Activated CD4-positive, alpha-beta memory T cell treated with anti-CD3 and anti-CD28 coated beads, Interleukin-2, amount 10 ng/mL, durations not matched to agents 7 days and 5 days (primary cell): ENCODE measurements at places on chromosomes 11 and 22.

- no peak for DNase-seq
Observed at GRCh38 chr11:91305402-91305801, 919.2 kb upstream of the FAT3 start.

DNA sequence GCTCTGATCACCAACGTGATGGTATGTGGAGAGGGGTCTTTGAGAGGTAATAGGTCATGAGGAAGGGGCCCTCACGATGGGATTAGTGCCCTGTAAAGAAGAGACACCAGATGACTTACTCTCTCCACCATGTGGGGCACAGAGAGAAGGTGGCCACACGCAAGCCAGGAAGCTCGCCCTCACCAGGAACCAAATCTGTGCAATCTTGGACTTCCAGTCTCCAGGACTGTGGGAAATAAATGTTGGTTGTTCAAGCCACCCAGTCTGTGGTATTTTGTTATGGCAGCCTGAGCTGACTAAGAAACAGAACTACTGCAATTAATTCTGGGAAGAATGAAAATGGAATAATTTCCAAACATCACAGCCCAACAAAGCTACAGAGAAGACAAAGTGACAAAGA is 117.5 kb downstream of the SNX19 start:
- DNase-seq = no peak

GRCh38 chr11:119989159-119989821 is 148.6 kb downstream of the TRIM29 start:
- DNase-seq = no peak

GRCh38 chr11:69431893-69432738 is 49.3 kb upstream of the LINC01488 start:
- no peak for DNase-seq

DNA sequence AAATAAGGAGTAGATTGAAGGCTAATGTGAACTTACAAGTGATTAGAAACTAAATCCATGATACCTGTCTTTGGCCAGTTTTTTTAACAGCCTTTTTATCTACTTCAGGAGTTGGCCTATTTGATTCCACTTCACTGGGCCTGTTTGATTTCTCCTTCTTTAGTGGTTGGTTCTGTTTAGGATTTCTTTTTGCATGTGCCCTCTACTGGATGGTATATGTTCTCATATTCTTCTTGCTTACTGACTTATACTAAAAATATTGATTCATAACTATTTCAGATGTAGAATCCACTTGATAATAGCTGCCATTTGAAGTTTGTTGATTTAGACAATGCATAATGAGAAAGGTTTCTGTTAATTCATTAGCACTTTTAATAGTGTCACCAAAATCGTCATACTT is 53.9 kb downstream of the USP47 start:
- DNase-seq = no peak

GRCh38 chr11:46736615-46737014 is 17.6 kb downstream of the F2 start:
- no peak for DNase-seq

DNA sequence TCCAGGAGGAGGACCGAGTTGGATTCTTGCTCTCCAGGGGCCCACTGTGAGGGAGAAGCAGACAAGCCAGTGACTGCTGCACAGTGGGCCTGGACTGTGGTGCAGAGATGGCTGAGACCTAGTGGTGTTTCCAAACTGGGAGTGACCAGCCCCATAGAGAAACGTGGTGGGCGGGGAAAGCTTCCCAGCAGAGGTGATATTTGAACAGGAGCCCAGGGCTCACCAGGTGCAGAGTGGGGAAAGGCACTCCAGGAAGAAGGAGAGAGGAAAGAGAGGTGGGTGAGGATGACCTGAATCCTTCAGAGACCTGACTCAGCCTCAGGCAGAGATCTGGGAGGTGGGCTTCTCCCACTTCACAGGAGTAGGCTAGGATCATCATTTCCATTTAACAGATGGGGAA is 52.1 kb upstream of the RASD2 start:
- no peak for DNase-seq

DNA sequence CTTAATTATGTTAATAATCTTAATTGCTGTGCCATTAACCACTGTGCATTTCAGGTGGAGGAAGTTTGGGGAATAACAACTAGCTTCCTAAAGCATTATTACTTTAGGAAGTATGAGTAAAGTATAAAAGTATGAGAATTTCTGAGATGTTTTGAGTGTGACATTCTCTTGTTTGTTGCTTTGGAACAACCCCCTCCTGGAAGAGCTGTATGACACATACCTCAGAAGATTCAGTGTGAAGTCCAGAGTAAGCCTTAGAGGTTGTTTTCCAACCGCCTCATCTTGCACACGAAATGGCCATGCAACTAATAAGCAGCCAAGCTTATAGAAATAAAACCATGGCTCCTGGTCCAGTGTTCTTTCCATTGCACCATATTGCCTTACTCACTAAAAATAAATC is 21.7 kb downstream of the CCDC81 start:
- DNase-seq = no peak

GRCh38 chr11:29389793-29390192 is 627.0 kb downstream of the KCNA4 start:
- DNase-seq = no peak

- DNase-seq = no peak
Observed at GRCh38 chr11:3134218-3134621, 30.9 kb downstream of the OSBPL5 start.

DNA sequence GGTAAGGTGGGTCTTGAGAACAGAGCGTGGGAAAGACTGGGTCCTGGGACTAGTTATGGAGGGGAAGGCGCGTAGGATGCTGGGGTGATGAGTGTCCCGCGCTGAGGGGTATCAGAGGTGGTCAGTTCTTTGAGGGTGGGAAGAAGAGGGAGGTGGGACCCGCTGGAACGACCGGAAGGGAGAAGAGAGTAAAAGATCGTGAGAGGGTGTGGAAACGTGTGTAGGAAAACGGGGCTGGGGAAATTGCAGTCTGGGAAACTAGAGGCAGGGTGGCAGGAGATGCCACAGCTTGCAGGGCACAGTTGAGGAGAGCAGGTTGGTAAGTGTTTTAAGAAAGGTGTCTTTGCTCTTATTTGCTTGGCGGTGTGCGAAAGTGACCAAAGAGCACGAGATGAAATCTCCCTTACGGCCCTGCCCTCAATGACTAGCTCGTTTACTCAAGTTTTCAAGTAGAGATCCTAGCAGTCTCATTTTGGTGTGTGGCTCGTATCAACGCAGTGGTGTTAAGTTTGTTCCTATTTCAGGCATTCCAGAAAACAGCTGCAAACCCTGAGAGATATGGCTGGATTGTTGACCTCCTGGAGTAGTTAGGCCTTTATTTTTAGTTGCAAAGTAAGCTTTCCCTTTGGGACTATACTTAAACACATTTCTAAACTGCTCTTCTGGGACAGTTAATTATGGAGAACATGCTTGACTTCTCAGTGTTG is 615 bp downstream of the STT3A start:
- DNase-seq = no peak

GRCh38 chr11:92907671-92908070 is 61.8 kb upstream of the MTNR1B start:
- no peak for DNase-seq

DNA sequence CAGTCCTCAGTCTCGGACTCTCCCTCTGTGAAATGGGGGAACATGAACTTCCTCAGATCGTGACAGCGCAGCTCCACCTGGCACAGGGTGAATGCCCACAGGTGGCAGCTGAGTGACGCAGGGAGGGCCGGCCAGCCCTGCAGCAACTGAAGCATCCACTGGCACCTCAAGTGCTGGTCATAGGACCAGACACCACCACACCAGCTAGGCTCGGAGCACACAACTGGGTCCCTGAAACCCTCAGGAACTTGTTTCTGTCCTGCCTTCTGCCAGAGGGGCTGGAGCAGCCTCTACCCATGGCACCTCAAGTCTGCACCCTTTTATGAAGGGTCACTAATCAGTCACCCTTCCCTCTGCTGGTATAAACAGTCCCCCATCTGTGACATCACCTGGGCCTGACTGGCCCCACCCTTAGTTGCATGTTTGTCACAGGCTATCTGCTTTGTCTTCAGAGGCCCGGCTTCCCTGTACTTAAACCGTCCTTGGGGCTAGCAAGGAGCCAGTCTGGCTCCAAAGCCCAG is 7.4 kb upstream of the CDC42BPG start:
- no peak for DNase-seq

- no peak for DNase-seq
Observed at GRCh38 chr11:126335463-126335760, 20.1 kb upstream of the ST3GAL4 start.

DNA sequence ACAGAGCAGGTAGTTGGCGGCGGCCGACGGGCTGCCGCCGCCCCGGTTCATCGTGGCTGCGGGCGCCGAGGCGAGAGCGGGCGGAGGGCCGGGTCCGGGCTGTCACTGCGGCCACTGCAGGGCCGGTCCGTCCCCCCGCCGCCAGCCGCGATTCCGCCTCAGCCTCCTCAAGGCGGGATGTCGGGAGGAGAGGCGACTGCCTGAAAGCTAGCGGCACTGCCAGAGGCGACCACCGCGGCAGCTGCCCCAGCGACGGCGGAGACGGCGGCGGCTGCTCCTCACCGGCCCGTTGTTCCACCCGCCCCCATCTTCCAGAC is 234 bp downstream of the SESN3 start:
- no peak for DNase-seq

- DNase-seq = no peak
Observed at GRCh38 chr11:119370486-119371046, 10.9 kb downstream of the USP2 start.

DNA sequence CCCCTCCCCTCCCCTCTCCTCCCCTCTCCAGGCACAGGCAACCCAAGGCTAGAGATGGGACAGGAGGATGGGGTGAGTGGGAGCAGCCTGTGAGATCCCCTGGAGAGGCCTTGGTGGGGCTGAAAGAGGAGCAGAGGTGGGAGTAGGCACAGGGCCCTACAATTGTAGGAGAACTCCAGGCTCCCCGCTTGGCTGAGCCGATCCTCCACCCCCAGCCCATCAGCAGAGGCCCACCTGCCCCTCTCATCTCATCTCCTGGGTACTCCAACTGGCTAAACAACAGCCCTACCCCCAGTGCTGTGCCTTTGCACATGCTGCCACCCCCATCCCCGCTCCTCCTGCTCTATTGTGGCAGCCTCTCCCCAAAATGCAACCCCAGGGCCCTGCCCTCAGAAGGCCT is 52.0 kb upstream of the A4GALT start:
- DNase-seq = no peak

GRCh38 chr22:31088233-31088986 is 7.3 kb downstream of the SMTN start:
- no peak for DNase-seq

DNA sequence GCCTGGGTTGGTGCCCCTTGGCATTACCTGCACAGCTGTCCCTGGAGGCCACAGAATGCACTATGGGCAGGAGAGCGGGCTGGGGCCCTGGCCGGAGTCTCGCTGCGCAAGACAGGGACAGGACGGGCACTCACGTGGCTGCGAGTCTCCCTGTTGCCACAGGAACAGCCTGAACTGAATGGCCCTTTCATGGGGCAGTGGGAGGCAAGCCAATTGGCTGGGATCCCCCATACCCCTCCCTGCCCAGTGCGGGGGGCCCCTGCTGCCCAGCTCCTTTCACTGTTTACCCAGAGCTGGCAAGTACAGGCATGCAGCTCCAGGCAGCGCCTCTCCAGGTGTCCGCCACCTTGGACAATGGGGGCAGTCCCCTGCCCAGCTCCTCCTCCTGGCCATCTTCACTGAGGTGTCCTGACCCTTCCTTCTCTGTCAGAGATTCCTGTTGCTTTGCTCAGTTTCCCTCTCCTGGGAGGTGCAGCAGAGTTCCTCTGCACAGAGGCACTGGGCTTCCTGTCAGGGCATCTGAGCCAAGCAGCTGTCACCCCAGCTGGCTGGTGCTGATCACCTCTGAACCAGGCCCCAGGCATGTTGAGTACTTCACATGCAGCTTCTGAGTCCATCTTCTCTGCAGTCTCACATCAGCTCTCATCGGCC is 5.2 kb downstream of the USP2 start:
- DNase-seq = peak; percentile 13

DNA sequence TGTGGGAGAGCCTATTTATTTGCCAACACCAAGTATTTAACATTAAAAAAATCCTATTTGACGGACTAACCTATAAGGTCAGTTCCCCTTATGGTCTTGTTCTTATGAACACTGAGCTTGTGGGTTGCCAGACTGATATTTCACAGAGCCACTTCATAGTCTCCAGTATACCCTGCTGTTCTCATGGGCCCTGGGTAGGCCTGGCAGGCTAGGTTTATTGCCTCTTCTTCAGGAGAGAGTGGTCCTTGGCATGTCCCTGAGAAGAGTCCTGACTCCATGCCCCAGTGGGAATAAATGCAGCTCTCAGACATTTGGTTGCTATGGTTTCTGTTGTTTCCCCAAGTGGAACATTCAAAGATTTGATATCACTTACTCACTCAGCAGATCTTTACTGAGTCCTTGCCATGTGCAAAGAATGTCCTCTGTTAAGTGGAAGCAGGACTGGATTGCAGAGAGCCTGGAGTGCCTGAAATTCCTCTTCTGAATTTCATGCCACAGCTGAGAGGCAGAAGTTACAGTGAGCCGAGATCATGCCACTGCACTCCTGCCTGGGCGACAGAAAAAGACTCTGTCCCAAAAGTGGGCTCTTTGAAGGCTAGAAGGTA is 15.7 kb downstream of the SLC5A1 start:
- no peak for DNase-seq

DNA sequence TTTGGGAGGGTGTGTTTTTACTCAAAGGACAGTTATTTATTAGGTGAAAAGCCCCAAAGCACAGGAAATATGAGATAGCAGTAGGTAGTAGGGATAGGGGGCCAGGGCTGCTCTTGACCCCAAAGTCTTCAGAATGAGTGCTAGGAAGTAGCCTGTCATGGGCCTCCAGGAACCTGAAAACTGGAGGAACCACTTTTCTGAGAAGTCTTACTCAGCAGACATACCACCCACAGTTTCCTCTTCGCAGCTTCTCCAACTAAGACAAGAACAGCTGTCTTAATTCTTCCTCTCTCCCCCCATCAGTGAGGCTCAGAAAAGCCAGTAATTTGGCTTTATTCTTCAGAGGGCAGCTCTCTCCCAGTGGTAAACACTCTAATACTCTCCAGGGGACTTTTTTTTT is 84.0 kb upstream of the CTSC start:
- peak; percentile 67 for DNase-seq

DNA sequence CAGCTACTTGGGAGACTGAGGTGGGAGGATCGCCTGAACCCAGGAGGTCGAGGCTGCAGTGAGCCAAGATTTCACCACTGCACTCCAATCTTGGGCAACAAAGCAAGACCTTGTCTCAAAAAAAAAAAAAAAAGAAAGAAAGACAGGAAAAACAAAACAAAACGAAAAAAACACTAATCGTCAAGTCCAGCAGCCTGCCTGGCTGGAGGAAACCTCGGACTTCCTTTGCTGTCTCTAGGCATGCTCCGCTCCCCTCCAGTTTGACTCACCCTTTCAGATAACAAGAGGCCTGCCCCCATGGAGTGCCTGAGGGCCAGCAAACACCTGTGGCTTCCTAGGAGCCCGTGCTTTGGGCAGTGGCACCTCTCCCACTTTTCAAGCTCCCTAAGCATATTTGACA is 28.8 kb upstream of the CHKA start:
- DNase-seq = no peak

GRCh38 chr11:67146516-67147226 is 27.6 kb downstream of the KDM2A start:
- DNase-seq = no peak

GRCh38 chr22:41777749-41778425 is 22.6 kb upstream of the CCDC134 start:
- DNase-seq = no peak
